ENCODE measurements at places on chromosomes 5 and 9. TPM values are rescaled to one million over a fixed set of nuclear protein-coding genes. Genes with fewer than 3 reads are reported as not detected.

- no peak for DNase-seq
Measured at GRCh38 chr5:131773805-131774204, 23.0 kb downstream of the FNIP1 start.

DNA sequence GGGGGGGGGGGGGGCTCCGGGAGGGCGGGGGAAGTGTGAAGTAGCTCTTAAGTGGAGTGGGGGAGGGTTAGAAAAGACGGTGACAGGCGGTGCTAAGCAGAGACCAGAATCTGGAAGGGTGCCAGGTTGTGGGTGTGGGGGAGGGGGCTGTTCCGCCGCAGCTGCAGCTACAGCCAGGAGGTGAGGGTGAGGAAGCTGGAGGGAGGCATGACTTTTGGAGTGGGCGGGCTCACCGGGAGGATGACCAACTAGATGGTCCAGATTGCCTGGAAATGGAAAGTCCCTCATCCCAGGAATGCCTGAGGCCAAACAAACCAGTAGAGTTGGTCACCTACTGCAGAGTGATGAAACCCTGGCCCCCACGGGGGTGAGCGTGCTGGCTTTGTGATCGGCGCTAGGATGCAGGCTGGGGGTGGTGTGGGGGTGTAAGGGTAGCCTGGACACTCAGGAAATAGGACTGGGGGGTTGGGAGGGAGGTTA is 158.1 kb upstream of the SHB start:
- DNase-seq = peak; percentile 98

Gene NPR3
- total RNA-seq = 0.13 TPM

Gene DRD1
- total RNA-seq = not detected

Gene RPS23
- total RNA-seq = 4,807 TPM

Gene PCDHB16
- 0.92 TPM for total RNA-seq

Gene GABRA6
- total RNA-seq = not detected

DNA sequence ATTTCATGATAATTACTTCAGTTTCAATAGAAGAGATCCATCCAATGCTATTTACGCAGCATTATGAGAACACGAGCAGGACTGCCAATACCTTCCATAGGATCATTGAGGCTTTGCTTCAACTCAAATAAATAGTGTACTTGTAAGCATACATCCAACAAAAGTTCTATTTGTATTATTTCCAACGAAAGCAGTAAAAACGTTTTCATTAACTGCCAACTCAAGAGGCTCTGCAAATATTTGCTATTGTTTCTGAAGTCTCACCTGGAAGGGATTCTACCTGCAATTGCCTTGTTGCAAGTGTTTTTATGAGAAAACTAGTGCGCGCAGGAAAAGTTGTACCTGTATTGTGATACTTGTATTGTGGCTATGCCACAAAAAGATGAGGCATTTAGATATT is 11.0 kb upstream of the GNPDA1 start:
- DNase-seq = no peak
